GM23338 (cell line): ENCODE measurements at places on chromosomes 16 and 17.

DNA sequence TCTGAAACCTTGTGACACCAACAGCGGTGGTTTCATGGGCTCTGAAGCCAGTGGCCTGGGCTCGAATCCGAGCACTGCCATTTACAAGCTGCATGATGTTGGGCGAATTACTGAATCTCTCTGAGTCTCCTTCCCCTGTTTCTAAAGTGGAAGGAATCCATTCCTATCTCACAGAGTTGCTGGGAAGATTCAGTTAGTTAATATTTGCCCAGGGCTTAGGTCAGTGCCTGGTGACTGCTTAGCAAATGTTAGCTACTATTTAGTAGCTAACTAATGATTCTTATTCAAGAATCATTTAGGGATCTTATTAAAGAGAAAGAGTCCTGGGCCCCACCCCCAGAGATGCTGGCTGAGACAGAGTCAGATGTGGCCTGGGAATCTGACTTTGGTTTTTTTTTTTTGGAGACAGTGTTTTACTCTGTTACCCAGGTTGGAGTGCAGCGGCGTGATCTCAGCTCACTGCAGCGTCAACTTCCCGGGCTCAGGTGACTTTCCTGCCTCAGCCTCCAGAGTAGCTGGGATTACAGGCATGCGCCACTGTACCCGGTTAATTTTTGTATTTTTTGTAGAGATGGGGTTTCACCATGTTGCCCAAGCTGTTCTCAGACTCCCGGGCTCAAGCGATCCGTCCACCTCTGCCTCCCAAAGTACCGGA lies 33.6 kb upstream of the RAI1 start:
- H3K27me3 ChIP-seq: no peaks in the 10 kb centered on the region
- H3K27ac ChIP-seq: no peak overlapping the region
- no peak for DNase-seq

DNA sequence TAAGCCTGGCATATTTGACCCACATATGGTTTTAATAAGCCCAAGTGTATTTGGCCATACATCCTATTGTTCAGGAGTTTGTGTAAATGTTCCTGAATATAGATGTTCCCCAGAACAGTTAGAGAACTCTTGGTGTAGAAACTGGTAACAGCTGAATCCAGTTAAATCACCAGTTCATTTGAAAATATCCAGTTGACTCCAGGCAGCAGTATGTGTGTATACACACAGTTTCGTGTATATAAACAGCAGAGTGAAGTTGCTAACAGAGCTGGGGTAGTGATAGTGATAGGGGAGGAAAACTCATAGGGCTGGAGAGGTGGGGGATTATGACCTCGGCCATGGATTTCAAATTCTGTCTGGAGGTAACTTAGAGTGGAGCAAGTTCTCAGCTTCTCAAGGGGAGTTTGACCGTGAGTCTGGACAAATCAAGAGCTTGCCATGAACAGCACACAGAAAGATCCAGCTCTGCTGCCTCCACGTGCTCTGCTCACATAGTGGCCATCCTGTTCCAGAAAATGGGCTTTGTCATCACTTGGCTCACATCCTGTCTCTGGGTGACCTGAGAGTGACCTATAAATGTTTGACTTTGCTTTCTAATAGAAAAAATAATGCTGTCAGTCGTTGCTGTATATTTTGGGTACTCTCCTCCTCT lies 30.6 kb upstream of the MMD start:
- H3K27ac ChIP-seq: no peak overlapping the region
- no peaks in the 10 kb centered on the region for H3K27me3 ChIP-seq
- no peaks in the 10 kb centered on the region for H3K36me3 ChIP-seq
- DNase-seq: no peak
- H3K4me3 ChIP-seq: no peak overlapping the region

- H3K4me1 ChIP-seq: no peaks in the 10 kb centered on the region
- H3K27ac ChIP-seq: peak overlapping the region; percentile 39
- no peak overlapping the region for H3K4me3 ChIP-seq
- H3K36me3 ChIP-seq: 0 out of 2 replicates have a peak, but pooled peaks cover 3% of the 10 kb centered on the region
- DNase-seq: no peak
Measured at GRCh38 chr17:1792495-1793446, 30.9 kb downstream of the SERPINF1 start.

DNA sequence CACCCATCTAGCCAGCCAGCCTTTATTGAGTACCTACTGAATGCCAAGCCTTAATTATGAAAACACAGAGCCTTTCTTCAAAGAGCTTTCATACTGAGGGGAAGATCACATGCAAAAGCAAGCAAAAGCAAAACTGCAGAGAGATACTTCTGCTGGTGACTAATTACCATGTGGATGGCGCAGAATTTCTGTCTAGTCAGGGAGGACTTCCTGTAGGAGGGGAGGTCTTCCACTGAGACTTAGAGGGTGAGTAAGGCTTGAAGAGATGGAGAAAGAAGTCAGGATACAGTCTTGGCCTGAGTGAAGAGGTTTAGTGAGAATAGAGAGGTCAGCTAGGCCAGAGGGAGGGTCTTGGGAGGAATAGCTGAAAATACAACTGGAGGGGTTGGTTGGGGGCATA lies 53.9 kb upstream of the CCL2 start:
- no peaks in the 10 kb centered on the region for H3K36me3 ChIP-seq
- H3K27ac ChIP-seq: no peak overlapping the region
- no peaks in the 10 kb centered on the region for H3K4me1 ChIP-seq
- no peaks in the 10 kb centered on the region for H3K27me3 ChIP-seq

GRCh38 chr16:9665851-9666271 lies 516.4 kb downstream of the GRIN2A start:
- H3K36me3 ChIP-seq: peaks cover 4% of the 10 kb centered on the region
- no peak overlapping the region for H3K4me3 ChIP-seq
- H3K27ac ChIP-seq: no peak overlapping the region
- peaks cover 18% of the 10 kb centered on the region for H3K4me1 ChIP-seq
- no peaks in the 10 kb centered on the region for H3K27me3 ChIP-seq

GRCh38 chr16:82650804-82651203 lies 24.0 kb downstream of the CDH13 start:
- DNase-seq: no peak
- no peaks in the 10 kb centered on the region for H3K36me3 ChIP-seq
- no peak overlapping the region for H3K27ac ChIP-seq
- no peaks in the 10 kb centered on the region for H3K27me3 ChIP-seq

DNA sequence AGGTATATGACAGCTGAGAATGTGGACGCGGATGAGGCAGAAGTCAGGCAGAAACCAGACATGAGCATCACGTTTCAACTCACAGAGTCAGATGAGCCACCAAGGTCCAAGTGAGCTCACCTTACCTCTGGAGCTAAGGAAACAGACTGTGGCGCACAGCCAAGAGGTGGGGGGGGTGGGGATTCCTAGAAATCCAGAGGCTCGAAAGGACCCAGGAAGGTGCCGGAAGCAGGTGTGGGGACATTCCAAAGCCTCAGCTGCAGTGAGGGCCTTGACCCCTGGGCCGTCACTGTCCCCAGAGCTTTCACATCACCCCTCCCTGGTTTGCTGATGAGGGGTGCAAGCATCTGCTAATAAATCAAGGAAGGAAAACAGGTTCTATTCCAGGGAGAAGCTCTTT lies 29.3 kb upstream of the RCVRN start:
- no peak overlapping the region for H3K27ac ChIP-seq
- no peaks in the 10 kb centered on the region for H3K36me3 ChIP-seq

DNA sequence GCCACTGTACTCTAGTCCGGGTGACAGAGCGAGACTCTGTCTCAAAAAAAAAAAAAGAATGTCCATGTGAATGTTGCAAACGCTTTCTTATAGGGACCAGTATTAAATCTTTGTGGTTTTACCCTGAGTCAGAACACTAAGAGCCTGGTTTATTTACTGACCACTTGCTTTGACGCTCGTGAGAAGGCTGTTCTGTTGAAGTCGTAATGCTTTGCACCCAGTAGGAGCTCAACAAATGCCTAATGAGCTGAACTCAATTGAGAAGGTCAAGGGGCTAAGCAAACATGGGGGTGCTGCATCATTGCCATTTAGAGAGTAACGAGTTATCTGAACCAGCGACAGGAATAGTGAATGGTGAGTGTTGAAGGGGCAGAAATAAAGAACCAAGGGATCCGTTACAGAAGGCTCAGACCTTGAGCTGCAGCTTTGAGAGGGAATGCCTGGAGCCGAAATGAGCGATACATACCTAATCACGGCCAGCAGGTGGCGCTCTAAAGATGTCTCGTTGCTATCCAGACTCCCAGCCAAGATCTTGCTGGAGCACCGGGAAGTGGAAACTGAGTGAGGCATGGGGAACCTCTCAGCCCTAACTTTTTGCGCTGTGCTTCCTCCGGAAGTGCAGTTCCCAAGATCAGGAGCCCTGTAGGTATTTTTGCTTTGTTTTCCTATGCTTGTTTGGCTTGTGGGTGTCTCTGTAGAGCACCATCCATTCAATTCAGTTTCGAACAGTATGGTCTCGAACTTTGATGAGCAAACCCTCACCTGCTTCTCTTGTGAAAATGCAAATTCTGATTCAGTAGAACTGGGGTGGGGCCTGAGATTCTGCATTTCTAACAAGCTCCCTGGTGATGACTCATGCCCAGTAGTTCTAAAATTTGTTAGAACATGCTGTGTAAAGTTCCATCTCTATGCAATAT lies 12.6 kb upstream of the RNF222 start:
- no peaks in the 10 kb centered on the region for H3K36me3 ChIP-seq
- no peak overlapping the region for H3K4me3 ChIP-seq
- peak; percentile 96 for DNase-seq
- no peaks in the 10 kb centered on the region for H3K27me3 ChIP-seq
- H3K27ac ChIP-seq: no peak overlapping the region

DNA sequence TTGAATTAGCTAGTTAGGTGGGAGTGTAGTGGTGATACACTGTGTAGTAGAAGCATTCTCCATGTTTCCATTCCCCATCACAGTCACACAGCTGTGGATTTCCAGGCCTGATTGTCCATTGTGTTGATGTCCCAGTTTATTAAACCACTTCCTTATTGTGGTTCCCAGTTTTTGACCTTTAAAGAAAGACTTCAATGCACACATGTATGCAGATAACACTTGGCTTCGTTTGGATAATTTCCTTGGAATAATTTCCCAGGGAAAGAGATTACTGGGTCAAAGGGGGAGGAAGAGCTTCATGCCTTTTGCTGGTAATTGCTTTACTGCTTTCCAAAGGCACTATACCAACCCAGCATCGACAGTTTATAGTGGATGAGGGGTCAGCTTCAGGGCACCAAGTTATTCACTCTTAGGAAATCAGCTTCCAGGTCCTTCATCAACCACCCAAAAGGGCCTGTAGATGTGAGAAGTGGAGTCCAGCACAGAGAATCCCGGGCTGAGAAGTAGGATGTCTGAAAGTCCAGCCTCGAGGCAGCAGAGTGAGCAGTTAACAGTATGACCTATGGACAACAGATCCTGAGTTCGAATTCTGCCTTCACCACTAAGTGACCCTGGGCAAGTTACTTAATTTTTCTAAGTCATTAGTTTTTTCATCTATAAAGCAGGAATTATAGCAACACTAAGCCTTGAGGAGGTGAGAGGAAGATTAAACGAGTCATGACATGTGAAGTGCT lies 31.3 kb upstream of the TNS4 start:
- H3K4me3 ChIP-seq: no peak overlapping the region
- no peaks in the 10 kb centered on the region for H3K27me3 ChIP-seq
- DNase-seq: no peak
- H3K4me1 ChIP-seq: peaks cover 4% of the 10 kb centered on the region; the same call in 1 of the 2 replicates

DNA sequence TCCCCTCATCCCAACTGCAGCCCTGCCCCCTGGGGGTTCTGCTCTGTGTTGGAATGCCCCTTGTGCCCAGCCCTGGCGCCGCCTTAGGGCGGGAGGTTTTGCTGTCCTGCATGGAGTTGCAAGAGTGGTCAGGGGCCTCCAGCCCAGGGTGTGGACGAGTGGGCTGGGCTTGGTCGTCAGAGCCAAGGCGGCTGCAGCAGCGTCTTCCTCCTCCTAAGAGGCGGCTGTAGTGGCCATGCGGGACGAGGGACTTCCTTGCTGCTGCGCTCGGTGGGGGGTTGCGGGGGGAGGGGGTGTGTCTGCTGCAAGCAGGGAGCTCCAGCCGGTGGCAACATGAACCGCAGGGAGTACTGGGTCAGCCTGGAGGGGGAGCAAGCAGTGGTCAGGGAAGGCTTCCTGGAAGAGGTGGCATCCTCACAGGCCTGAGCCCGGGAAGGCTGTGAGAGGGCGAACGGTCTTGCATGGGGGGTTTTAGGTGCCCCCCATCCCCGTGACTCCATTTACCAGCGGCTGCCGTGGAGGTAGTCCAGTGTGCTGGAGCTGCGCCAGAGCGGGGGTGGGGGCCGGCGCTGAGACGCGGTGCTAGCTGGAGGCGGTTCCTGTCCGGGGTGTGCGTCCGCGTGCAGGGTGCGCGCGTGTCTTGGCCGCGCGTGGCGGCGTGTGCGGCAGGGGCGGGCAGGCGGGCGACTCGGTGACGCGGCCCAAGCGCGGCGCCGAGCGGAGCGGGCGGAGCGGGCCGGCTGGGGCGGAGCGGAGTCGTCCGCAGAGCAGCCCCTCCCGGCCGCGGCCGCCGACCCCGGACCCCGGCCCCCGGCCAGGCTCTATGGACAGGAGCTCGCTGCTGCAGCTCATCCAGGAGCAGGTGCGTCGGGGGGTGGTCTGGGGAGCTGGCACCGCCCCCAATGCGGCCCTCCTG lies at the start of gene RHBDL1:
Gene RHBDL1, plus strand, starts transcription at position 704 of the 916 bp plus-strand sequence. Its CDS starts 120 bp downstream, at position 824.
- peaks cover 5% of the 10 kb centered on the region; the same call in 1 of the 2 replicates for H3K36me3 ChIP-seq
- H3K27ac ChIP-seq: no peak within 1 kb of the TSS
- H3K4me1 ChIP-seq: peaks cover 11% of the 10 kb centered on the region; the same call in 1 of the 2 replicates

- H3K36me3 ChIP-seq: no peaks in the 10 kb centered on the region
- H3K27me3 ChIP-seq: no peaks in the 10 kb centered on the region
- DNase-seq: no peak
- H3K27ac ChIP-seq: no peak overlapping the region
- H3K4me1 ChIP-seq: peaks cover 37% of the 10 kb centered on the region
Measured at GRCh38 chr16:15954814-15955151, 5.4 kb downstream of the ABCC1 start.

DNA sequence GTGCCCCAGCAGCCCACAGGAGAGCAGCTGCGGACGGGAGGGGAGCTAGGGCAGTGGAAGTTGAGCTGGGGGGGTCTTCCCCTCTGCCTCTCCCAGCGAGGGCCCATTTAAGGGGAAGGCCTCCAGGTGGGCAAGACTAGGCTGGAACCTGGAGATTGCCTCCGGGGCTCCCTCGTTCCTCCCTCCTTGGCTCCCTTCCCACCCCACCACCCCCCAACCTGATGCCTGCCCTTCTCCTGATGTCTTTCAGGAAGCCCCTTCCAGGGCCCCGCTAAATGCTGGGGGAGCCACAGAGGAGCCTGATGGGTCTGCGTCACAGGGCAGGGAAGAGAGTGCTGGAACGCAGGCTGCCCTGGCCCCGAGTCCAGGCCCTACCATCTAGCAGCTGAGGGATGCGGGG lies 16.7 kb downstream of the ADGRG1 start:
- H3K4me3 ChIP-seq: no peak overlapping the region
- no peak for DNase-seq
- no peaks in the 10 kb centered on the region for H3K4me1 ChIP-seq
- H3K36me3 ChIP-seq: no peaks in the 10 kb centered on the region
- no peaks in the 10 kb centered on the region for H3K27me3 ChIP-seq
- H3K27ac ChIP-seq: no peak overlapping the region
